ENCODE measurements at places on chromosomes 1 and 21. TPM values are rescaled to one million over a fixed set of nuclear protein-coding genes. Genes with fewer than 3 reads are reported as not detected.

Gene TSPAN2
- total RNA-seq: 11.2 TPM

Gene CSMD2
- 0.27 TPM for total RNA-seq

Gene NBPF4
- total RNA-seq: not detected

Gene CFH
- not detected for total RNA-seq

Gene C21orf58
- total RNA-seq: 9.7 TPM

Gene KPRP
- total RNA-seq: not detected

Gene PRDM15
- 10.2 TPM for total RNA-seq

Gene LRRC47
- total RNA-seq: 79.7 TPM

Measured in glutamatergic neuron (in vitro differentiated cells).